ENCODE measurements at places on chromosomes 1 and 21. TPM values are rescaled to one million over a fixed set of nuclear protein-coding genes. Genes with fewer than 3 reads are reported as not detected.

The PRELP gene
- not detected for total RNA-seq

GRCh38 chr1:221527302-221527701 lies 214.6 kb downstream of the DUSP10 start:
- no peak for DNase-seq

DNA sequence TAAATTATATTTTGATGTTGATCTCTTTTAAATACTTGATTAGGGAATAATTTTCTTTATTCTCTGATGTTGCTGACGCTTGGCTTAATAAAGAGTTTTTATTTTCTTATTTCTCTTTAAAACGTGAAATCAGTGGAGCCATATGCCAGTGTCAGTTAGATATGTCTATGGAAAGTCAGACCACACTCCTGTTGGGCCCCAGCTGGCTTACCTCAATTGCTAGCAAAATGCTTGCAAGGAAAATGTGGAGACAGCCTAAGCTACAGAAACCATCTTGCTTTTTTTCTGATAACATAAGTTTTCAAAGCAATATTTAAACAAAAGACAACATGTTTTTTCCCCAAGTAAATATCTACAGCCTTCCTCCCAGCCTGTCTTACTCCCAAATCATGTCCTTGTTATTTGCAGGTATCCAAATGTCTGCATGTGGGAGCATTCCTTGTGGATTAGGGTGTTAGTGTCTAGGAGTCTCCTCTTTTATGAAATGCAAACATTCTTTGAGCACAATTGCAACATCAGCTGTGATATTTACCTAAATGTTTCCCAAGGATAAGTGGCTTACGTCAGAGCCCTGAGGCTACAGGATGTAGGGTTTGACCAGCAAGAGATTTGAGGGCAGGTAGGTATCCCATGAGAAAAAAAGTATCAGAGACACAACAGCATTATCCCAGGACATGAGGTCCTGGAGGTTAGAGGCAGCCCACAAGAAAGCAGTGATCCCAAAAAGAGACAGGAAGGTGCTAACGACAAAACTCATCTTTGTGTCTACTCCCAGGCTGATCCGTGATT lies 117.2 kb upstream of the KCNJ15 start:
- no peak for DNase-seq

- no peak for DNase-seq
These were observed 302.7 kb downstream of the DISC1 start for GRCh38 chr1:231929311-231929710.

DNA sequence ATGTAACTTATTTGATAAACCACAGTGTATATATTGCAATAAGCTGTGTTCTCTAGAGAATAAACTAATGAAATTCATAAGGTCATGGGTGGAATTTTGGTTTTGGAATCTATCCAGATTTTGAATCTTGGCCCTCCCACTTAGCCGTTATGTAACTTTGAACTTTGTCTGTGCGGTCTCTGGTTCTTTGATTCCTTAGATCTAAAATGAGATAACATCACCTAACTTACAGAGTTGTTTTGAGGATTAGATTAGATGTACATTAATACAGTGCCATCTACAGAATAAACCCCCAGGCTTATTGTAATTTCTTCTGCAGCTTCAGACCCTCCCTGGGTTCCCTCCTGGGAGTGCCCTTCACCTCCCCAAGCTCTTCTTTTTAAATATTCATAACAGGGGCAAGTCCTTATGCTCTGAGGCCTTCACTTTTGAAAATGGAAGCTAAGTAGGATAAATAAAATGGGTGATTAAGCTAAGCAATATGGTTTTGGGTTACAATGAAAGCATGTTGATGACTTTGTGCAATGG lies 124.3 kb downstream of the ATG4C start:
- DNase-seq = no peak

- no peak for DNase-seq
These were observed 7.1 kb upstream of the KCNK1 start for GRCh38 chr1:233606813-233607212.

All from T-helper 17 cell (primary cell).